ENCODE measurements at places on chromosomes 7 and 10.
A peak's percentile ranks its signal among the peaks of the same experiment; 100 is the strongest.

GRCh38 chr10:35328404-35329037 is 7.8 kb upstream of the CCNY start:
- no peak for DNase-seq

GRCh38 chr10:121007264-121007663 is 156.1 kb downstream of the WDR11 start:
- no peak for DNase-seq

DNA sequence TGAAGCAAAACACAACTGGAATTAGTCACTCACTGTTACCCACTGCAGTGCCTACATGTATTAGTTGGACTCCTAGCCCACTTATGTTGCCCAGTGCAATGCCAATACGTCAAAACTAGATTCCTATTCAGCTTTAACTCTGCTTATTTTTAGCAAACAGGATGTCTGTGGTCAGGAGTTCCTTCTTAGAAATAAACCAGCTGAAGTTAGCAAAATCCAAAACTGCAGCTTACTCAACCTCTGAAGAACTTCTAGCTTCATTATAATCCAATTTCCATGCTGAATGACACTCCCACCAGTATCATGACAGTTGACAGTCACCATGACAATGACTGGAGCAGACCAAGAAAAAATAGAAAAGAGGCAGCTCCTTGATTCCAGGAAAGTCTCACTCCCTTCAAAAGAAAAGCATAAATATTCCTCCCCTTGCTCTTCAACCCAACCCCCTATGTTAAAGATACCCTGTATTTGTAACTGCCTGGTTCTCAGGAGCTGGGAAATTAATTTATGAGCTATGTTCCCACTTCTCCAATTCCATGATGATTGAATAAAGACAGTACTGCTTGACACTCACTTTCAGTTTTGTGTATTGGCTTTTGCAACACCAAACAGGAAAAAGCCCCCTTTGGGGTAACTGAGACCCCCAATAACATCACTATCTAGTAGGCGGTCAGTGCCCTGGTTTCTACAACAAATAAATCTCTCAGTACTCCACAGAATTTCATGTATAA is 327.4 kb downstream of the SORCS1 start:
- no peak for DNase-seq

DNA sequence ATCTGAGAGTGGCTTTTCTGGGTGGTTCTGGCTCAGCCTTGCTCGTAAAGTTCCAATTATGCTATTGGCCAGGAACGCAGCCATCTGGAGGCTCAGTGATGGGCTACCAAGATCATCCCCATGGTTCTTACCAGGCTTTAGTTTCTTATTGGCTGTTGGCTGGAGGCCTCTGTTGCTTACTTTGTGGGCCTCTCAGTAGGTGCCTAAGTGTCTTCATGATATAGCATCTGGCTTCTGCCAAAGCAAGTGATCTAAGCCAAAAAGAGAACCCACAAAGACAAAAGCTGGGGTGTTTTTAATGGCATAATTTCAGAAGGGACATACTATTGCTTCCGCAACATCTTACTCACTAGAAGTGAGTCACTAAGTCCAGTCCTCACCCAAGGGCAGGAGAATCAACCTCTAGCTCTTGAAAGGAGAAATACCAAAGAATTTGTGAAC is 132.0 kb upstream of the MDFIC start:
- no peak for DNase-seq

- DNase-seq: no peak
These were observed 38.9 kb upstream of the ADARB2 start for GRCh38 chr10:1776127-1776662.

GRCh38 chr10:133335246-133336117 is 1.2 kb downstream of the CALY start:
- DNase-seq: no peak

DNA sequence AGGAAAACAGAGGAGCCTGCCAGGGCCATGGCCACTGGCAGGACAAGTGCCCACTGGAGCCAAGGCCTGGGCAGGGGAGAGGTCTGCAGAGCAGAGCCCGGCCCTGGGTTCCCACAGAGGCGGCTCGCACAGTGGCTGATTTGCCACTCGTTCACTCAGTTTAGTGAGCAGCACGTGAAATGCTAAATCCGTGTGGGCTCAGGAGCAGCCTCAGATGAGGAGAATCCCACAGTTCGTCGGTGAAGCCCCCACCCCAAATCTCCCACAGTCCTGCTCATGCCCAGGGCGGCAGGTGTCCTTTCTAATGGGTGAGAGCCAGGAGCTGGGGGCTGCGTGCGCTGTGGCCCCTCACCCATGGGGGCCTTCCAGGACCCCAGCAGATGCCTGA is 107.7 kb upstream of the FAM20C start:
- DNase-seq: no peak

DNA sequence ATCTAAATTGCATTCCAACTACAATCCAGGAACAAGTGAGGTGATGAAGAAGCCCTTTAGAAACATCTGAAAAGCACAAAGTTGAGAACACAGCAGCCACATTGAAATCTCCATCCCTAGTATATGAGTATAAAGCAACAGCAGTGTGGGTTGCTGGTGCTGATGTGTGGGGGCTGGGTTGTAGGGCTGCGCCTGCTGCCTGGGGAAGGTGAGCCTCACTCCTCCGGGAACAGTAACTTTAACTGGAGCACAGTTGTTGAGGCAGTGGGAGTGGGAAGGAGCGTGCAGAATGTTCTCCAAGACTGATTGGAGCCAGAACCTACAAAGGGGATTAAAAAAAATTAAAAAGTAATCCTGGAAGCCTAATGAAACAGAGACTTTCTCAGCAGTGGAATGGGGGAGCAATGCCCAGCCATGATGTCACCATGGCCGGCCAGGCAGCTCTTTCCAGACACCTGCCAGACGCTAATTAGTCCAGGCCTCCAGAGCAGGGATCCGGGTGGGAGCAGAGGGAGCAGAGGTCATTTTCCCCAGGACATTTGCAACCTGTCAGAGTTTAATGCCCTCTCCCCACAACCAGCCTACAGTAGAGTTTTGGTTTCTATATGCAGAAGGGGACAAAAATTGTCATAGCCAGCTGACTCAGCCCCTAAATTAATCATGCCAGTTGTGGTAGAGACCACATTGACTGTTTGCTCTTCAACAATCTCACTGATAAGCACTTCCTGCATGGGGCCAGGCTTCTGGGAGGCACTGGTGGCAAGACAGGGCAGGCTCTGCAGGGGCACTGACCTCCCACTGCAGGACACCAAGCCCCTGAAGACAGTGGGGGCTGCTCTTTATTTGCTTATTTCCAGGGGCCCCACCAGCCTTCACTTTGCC is 133.0 kb upstream of the ZNF32 start:
- no peak for DNase-seq

- peak; percentile 63 for DNase-seq
These were observed 1.2 kb upstream of the SMARCD3 start for GRCh38 chr7:151249732-151250072.

DNA sequence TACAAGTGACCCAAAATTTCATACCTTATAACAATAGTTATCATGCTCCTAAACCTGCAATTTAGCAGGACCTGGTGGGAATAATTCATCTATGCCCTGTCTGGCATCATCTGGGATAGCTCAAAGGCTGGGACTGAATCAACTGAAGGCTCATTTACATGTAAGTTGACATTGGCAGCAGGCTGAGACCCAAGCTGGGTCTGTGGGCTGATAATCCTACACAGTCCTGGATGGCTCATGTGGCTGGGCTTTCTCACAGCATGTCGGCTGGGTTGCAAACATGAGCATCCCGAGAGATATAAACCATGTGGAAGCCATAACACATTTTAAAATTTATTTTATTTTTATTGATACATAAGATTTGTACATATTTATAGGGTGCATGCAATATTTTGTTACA is 19.5 kb upstream of the ABCB5 start:
- DNase-seq: no peak
